ENCODE measurements at places on chromosomes 3 and 15. TPM values are rescaled to one million over a fixed set of nuclear protein-coding genes. Genes with fewer than 3 reads are reported as not detected.

DNA sequence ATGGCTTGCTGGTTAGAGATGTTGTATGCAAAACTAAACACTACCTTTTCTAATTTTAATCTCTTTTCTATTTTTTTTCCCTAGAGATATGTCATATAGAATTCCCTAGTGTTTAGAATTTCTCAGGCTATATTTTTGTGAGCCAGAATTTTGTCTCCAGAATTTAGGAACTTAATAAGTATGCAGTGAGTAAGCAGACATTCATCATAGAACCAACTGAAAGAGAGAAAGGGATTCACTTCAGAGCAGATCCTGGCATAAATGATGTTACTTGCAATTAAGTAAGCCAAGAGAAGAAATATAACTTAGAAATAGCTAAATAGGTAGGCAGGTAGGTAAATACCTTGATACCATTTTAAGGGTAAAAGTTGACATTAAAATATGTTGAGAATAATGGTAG, 288.9 kb downstream of the ZNF385D start:
- H3K4me1 ChIP-seq, result no peaks in the 10 kb centered on the region
- H3K27me3 ChIP-seq, result no peaks in the 10 kb centered on the region
- no peaks in the 10 kb centered on the region for H3K36me3 ChIP-seq
- no peak for DNase-seq
- no peak overlapping the region for H3K27ac ChIP-seq

- H3K27ac ChIP-seq, result no peak overlapping the region
- H3K4me1 ChIP-seq, result no peaks in the 10 kb centered on the region
- no peaks in the 10 kb centered on the region for H3K27me3 ChIP-seq
- DNase-seq, result no peak
- no peaks in the 10 kb centered on the region for H3K36me3 ChIP-seq
These were observed 263.3 kb downstream of the ABHD5 start for GRCh38 chr3:43953814-43954692.

TGM4 gene
- not detected for total RNA-seq

DNA sequence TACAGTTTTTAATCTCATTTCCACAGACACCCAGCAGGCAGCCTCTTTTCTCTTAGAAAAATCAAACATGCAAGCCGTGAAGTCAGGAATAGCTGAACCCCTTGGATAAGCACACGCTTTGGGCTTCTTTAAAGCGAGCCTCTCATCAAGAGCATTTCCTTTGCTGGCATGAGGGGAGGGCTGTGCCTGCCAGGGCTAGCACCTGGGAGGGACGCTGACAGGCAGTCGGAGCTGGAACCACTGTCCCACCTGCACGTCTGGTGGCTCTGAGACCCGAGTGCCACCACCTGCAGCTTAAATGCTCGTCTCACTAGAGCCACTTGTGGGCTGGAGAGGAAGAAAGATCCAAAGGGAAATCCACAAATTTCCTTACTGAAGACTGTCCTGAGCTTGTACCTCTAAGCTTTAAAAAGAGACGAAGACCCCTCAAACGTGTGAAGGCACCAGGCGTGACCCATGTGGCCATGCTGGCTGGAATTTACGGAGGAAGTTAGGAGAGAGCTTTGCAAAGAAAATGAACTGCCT, 9.4 kb downstream of the MAP6D1 start:
- H3K36me3 ChIP-seq, result peaks cover 6% of the 10 kb centered on the region
- H3K27ac ChIP-seq, result peak overlapping the region; percentile 47
- peak overlapping the region; percentile 10 for H3K4me3 ChIP-seq
- H3K27me3 ChIP-seq, result no peaks in the 10 kb centered on the region
- H3K4me1 ChIP-seq, result peaks cover 6% of the 10 kb centered on the region

BTLA gene
- total RNA-seq, result 26.1 TPM

GRCh38 chr3:104165866-104166265, 1200.8 kb upstream of the ALCAM start:
- no peaks in the 10 kb centered on the region for H3K4me1 ChIP-seq
- H3K36me3 ChIP-seq, result no peaks in the 10 kb centered on the region
- no peak overlapping the region for H3K4me3 ChIP-seq

- no peaks in the 10 kb centered on the region for H3K4me1 ChIP-seq
- no peak overlapping the region for H3K4me3 ChIP-seq
- no peaks in the 10 kb centered on the region for H3K27me3 ChIP-seq
- no peaks in the 10 kb centered on the region for H3K36me3 ChIP-seq
- DNase-seq, result no peak
These were observed 23.4 kb upstream of the SLC41A3 start for GRCh38 chr3:126107203-126107939.

Data from naive thymus-derived CD4-positive, alpha-beta T cell (primary cell).